Midbrain (tissue), 1 donor: ENCODE measurements at places on chromosomes 12 and 14.

- DNase-seq, result no peak
Observed at GRCh38 chr12:117044790-117045159, 54.4 kb downstream of the TESC start.

GRCh38 chr12:10073261-10073660, 25.5 kb downstream of the CLEC1A start:
- no peak for DNase-seq

GRCh38 chr12:45010059-45010458, 40.8 kb downstream of the DBX2 start:
- no peak for DNase-seq

GRCh38 chr12:65666876-65667275, 157.4 kb upstream of the HMGA2 start:
- DNase-seq, result no peak

GRCh38 chr12:118377884-118378470, 1.6 kb downstream of the SUDS3 start:
- DNase-seq, result peak; percentile 82

DNA sequence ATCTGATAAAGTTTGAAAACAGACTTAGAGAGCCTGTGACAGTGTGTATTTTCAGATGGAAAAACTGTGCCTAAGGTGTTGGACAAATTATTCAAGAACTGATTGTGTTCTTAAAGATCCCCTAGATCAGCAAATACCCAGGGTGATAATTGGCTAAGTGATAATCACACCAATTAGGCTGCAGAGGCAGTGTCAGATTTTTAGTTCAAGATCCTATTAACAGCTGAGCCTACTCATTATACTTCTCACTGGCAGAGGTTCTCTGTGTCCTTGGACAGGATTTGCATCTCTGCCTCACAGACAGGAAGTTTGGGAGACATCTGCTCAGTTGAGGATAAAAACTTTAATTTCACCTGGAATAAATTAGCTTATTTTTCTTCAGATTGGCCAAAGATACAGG, 4.3 kb upstream of the FGD4 start:
- no peak for DNase-seq

DNA sequence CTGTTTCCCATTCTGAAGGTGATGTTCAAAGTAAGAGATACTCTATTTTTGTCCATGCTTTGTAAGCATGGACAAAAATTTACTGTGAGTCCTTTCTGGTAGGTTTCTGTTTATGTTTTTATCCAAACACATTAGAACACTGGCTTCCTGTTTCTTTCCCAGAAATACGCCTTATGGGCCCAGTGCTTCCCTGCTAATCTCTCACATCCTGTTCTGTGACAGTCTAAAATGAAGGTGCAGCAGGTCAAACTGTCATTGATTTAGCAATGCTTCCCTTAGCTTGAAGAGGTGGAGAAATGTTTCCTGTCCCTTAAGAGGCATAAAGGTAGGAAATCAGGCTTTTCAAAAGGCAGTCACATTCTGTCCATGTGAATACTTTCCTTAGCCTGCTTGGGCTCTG, 305.6 kb downstream of the RPS29 start:
- DNase-seq, result no peak

DNA sequence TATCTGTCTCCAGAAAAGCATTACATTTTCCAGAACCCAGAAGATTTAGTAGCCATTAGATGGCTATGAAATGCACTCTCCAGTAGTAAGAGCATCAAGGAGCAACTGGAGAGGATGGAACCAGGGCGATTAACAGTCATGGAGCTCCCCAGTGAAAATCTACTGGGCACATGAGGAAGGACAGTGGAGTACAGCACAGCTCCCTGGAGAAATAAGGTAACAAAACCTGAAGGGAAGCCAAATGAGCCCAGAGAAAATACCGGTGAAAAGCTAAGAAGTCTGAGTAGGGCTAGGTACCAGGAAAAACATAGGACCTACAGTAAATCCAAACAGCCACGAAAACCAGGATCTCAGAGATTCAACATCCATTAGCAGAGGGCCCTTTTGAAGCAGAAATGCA, 21.6 kb downstream of the SOX5 start:
- no peak for DNase-seq
